ENCODE measurements at places on chromosomes 4 and X. TPM values are rescaled to one million over a fixed set of nuclear protein-coding genes. Genes with fewer than 3 reads are reported as not detected.

Gene HPSE
- 7.6 TPM for total RNA-seq

Gene TMEM165
- 129 TPM for total RNA-seq

Gene MPP1
- total RNA-seq = 21.4 TPM

Gene STK32B
- 9.4 TPM for total RNA-seq

Gene PABPC4L
- 1.3 TPM for total RNA-seq

Gene DUSP9
- 0.15 TPM for total RNA-seq

Gene USP17L26
- not detected for total RNA-seq

All from epithelial cell of umbilical artery (primary cell).